A673 (cell line): ENCODE measurements at places on chromosomes 1 and 21. TPM values are rescaled to one million over a fixed set of nuclear protein-coding genes. Genes with fewer than 3 reads are reported as not detected.

- DNase-seq = peak; percentile 59
These were observed 607 bp upstream of the LGR6 start for GRCh38 chr1:202192770-202193613.

- peak; percentile 70 for DNase-seq
These were observed 9.8 kb upstream of the SMAP2 start for GRCh38 chr1:40363721-40364120.

DNA sequence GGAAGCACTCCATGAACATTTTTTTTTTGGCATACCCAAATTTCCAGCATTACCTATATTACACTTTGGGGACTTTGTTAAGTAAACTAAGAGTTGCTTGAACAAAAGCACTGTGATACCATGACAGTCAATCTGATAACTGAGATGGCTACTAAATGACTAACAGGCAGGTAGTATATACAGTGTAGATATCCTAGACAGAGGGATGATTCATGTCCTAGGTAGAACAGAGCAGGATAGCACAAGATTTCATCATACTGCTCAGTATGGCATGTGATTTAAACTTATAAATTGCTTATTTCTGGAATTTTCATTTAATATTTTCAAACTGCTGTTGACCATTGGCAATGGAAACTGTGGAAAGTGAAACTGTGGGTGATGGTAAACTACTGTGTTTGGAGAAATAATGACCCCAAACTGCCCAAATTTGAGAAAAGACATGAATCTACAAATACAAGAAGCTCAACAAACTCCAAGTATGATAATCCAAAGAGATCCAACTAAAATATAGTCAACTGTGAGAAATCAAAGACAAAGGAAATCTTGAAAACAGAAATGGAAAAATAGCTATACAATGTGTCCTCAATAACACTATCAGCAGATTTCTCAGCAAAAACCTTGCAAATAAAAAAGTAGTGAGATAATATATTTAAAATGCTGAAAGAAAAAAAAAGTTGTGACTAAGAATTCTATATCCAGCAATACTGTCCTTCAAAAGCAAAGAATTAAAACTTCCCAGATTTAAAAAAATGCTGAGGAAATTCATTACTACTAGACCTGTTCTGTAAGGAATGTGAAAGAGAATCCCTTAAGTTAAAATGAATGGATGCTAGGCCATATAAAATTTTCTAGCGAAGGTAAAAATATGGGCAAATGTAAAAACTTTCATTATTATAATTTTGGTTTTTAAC lies 410.4 kb downstream of the DUSP10 start:
- no peak for DNase-seq

- no peak for DNase-seq
These were observed 1.9 kb downstream of the EIF4G3 start for GRCh38 chr1:21174654-21175323.

- no peak for DNase-seq
These were observed 10.5 kb downstream of the YY1AP1 start for GRCh38 chr1:155678027-155678426.

NUP133 gene
- 59.0 and 67.9 TPM in 2 replicates for total RNA-seq

RWDD3 gene
- total RNA-seq = 10.2 and 12.1 TPM in 2 replicates

BTBD8 gene
- 1.4 and 3.1 TPM in 2 replicates for total RNA-seq

LAMC1 gene
- total RNA-seq = 95.5 and 98.6 TPM in 2 replicates
